ENCODE measurements at places on chromosomes 16 and 17. TPM values are rescaled to one million over a fixed set of nuclear protein-coding genes. Genes with fewer than 3 reads are reported as not detected.

ORMDL3 gene
- 62.8 TPM for total RNA-seq

- DNase-seq = peak; percentile 40
Measured at GRCh38 chr16:28974007-28974436, 556 bp upstream of the SPNS1 start.

DNA sequence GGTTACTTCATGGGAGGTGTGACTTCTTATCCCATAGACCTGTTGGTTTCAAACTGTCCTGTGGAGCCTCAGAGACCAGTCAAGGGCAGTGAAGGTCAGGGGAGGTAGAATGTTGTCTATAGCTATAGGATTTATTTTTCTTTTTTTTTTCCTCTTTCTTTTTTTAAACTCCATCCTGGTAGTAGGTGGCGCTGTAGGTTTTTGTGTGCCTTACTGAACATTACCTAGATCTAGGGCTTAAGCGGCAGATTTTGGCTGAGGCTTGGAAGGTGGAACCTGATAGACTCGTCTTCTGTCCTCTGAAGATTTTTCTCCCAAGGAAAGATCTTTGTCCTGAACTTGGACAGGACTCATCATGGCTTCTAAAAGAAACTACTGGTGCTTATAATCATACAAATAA, 8.2 kb upstream of the LASP1NB start:
- DNase-seq = no peak

- no peak for DNase-seq
Measured at GRCh38 chr17:8572764-8573163, 57.8 kb downstream of the MYH10 start.

DNA sequence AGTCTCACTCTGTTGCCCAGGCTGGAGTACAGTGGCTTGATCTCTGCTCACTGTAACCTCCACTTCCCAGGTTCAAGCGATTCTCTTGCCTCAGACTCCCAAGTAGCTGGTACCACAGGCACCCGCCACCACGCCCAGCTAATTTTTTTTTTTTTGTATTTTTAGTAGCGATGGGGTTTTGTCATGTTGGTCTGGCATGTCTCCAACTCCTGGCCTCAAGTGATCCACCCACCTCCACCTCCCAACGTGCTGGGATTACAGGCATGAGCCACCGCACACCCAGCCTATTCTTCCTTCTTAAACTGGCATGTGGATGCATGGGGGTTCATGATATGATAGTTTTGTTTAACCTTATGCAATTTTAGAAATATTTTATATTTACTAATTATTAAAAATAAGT, 39.4 kb upstream of the VWA3A start:
- no peak for DNase-seq

- no peak for DNase-seq
Measured at GRCh38 chr16:14164916-14165662, 94.0 kb downstream of the MRTFB start.

Data from skin of body (tissue), 3 donors.